ENCODE measurements at places on chromosomes 6 and 20. TPM values are rescaled to one million over a fixed set of nuclear protein-coding genes. Genes with fewer than 3 reads are reported as not detected.

RNF39 gene
- total RNA-seq: not detected

MATN4 gene
- total RNA-seq: under 0.01 TPM

MYB gene
- under 0.01 TPM for total RNA-seq

DNA sequence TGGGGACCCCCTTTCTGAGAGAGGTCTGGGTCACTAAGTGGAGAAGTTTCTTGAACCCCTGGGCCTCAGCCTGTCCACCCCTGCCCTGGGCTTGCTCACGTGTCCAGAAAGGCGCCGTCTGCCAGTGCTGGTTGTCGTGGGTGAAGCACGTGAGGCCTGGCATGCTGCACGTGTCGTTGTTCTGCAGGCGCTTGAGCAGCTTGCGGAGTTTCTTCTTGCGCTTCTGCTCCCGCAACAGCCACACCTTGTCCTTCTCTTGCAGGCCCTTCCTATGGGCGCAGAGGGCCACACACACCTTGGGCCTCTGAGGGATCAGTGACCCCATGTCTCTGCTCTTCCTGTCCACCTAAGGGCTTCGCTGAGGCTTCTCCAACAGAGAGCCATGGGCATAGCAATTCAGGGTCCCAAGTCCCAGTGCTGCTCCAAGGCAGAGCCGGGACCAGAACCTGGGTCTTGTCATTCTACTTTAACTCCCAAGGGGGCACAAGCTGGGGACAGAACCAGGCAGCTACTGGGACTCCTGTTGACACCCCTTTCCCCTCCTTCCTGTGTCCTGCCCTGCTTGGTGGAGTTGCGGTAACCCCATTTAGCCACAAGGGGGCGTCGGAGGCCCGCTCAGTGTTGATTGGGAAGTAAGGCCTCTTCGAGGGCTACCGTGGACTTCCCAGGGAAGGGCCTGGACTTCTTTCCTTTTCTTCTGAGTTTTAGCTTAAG, 121.8 kb downstream of the SULF2 start:
- peak; percentile 76 for DNase-seq

FOXF2 gene
- total RNA-seq: 29.3 TPM

DPPA5 gene
- total RNA-seq: not detected

- DNase-seq: peak; percentile 9
Observed at GRCh38 chr6:6654599-6655575, 66.4 kb downstream of the LY86 start.

- DNase-seq: peak; percentile 11
Observed at GRCh38 chr20:41664584-41664983, 46.4 kb upstream of the CHD6 start.

DNA sequence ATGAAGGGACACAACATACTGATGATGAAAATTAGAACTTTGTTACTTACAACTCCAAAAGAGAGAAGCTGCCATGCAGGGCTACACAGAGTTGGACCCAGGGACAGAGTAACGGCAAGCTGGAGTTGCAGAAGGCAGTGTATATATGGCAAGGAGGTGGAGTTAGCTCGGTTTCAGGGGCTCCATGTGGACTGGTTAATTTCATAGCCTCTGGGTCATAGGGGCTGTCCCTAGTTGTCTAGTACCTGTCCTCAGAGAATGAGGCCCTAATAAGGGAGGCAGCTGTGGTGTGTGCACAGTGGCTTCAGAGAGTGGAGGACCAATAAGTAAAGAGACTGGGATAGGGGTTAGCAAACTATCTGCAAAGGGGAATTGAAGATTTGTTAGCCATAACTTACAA, 7.9 kb upstream of the ZSCAN12 start:
- DNase-seq: no peak

DNA sequence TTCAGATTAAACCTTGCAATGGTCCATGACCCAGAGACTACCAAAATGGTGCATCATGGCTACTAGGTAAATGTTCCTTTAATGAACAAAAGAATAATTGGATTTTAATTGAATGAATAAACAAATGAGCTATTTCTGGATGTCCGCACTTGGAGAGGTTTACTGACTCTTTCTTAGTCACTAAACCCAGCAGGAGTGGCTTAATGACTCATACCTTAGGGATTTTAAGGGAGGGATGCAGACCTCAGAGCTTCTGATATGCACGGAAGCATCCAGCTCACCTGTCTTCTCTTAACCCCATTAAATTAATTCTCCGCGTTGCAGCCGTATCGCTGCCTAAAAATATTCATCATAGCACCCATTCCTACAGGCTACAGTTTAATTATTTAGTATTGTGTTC, 970.0 kb upstream of the SLC35B3 start:
- DNase-seq: peak; percentile 70

GRCh38 chr6:131843768-131844167, 35.9 kb downstream of the ENPP1 start:
- no peak for DNase-seq

DNA sequence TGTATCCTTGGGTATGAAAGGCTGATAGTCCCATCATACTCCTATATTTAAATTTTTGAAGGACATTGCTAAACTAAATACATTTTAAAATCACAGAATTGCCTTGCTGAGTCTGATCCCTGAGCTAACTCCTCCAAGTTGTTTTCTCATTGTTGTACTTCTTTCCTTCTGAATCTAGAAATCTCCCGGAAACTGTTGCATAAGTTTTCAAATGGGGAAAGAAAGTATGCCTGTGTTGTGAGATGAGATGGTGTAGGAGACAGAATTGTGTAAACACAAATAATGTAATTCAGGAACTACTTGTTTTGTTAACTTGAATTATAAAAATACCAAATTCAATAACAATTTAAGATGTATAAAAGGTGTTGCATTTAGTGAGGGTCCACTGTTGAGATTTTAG, 7.3 kb downstream of the PNRC1 start:
- DNase-seq: no peak

- no peak for DNase-seq
Observed at GRCh38 chr6:44558832-44559251, 171.3 kb downstream of the CDC5L start.

DNA sequence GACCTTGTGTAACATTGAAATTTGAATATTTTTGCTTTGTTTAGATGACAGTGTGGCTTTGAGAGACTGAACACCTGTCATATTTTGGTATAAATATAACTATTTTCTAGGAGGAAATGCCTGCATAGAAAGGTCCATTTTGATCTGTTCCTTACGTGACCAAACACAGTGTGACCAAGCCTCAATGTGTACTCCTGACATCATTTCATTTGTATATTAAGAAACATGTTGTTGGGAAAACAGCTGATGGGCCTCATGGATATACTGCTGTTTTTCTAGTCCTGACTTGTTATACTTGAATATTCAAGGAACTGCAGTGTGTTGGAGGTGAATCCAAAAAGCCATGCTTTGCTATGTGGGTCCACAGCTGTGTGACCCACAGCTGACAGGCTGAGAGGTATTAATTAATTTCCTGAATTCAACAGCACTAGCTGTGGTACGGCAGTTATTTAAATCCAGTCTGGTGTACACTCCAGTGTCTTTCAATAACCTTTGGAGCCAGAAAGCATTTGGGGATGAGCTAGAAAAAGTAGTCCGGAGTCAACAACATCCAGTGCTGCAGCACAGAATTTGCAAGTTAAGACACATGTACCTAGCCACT, 18.9 kb downstream of the NCOA7 start:
- DNase-seq: no peak

- DNase-seq: no peak
Observed at GRCh38 chr6:132414761-132415160, 13.5 kb upstream of the MOXD1 start.

MAS1 gene
- total RNA-seq: not detected

DNA sequence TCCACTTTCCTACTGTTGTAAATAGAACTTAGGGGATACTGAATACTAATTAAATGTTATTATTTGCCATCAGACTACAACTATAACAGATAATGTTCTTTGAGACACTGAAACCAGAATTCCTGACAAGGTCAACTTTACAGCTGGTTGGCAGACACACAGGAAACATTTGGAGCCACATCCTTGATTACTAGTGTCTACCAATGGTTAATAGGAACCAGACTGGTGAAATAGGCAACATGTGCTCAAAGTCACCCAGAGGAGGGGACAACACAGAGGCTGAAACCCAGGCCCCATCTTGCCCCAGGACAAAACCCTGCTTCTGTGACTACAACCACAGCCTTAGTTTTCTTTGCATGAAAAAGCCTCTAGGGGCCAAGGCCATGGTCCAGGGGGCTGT, 47.8 kb upstream of the NT5E start:
- DNase-seq: no peak

Data from fibroblast of lung (primary cell).